ENCODE measurements at places on chromosomes 7 and 10.

DNA sequence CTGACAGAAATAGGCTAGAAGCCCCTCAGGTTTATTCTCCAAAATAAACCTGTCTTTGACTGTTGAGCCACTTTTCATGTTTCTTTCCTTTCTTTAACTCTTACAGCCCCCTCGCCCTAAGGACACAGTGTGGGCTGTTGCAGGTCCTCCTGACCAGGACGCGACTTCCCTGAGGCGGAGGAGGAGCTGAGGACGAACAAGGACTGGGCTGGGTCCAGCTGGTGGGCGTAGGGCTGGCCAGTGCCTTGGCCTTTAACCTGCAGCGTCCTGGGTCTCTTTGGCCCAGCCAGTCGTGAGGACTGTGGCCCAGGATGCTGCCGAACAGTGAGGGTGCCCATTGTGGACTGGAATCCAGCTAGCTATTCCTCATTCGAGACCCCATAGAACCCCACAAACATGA lies 13.4 kb upstream of the BMS1 start:
- no peak for DNase-seq

DNA sequence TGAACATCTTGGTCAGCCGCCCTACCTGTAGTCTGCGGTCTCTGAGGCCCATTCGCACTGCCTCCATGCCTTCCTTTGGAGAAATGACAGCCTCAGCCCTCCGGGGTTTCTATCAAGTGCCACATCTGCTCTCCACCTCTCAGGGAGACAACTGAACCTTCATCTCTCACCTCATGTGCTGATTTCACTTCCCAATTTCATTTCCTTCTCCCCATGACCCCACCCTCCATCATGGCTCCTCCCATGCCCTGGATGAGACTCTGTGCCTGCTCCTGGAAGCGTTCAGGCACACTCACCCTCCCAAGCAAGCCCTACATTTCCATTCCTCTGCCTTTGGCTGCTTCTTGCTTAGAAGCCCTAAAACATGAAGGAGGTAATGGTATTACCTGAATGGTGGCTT lies 7.8 kb upstream of the SCD start:
- no peak for DNase-seq

GRCh38 chr10:94205396-94205831 lies 157.3 kb downstream of the NOC3L start:
- no peak for DNase-seq

GRCh38 chr7:755413-755805 lies 28.3 kb upstream of the PRKAR1B start:
- no peak for DNase-seq

- no peak for DNase-seq
Observed at GRCh38 chr10:2222631-2223030, 485.3 kb upstream of the ADARB2 start.

DNA sequence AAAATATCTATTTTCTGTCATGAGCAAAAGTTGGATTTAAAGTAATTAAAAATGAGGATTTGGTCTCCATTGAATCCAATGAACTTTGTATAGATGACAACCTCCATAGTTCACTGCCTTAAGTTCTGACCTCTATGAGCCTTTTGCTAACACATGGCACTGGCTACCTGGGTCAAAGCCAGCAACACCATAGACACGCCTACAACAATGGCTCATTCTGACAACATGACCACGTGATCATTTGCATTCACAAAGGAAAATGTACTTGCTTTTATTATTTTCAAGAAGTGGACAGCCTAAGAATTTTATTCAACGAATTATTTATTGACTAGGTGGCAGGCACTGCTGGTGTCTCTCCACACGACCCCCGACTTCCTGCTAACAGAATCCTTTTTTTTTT lies 90.6 kb downstream of the CARD11 start:
- DNase-seq, result no peak

Data from stimulated activated CD4-positive, alpha-beta T cell treated with anti-CD3 and anti-CD28 coated beads, Interleukin-1b, Interleukin-23, amount 100 ng/mL, for 24 hours (primary cell).